H4 (cell line): ENCODE measurements at places on chromosomes 7 and 10. TPM values are rescaled to one million over a fixed set of nuclear protein-coding genes. Genes with fewer than 3 reads are reported as not detected.
A peak's percentile ranks its signal among the peaks of the same experiment; 100 is the strongest.

- peak; percentile 74 for DNase-seq
Measured at GRCh38 chr10:62632071-62632809, 172.3 kb upstream of the ADO start.

DNA sequence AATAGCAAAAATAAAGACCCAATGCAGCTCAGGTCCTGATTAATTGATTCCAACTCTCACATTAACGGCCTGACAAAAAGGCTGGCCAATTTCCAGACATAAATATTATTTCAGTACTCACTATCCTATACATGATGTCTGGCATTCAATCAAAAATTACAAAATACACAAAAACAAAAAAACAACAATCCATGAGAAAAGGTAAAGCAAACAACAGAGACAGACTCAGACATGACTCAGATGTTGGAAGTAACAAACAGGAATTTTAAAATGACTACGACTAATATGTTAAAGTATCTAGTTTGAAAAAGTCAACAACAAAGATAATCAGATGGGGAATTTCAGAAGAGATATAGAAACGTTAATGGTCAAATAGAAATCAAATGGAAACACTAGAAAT, 152.8 kb downstream of the AMPH start:
- no peak for DNase-seq

- no peak for DNase-seq
Measured at GRCh38 chr10:44361109-44361508, 23.8 kb downstream of the CXCL12 start.

GRCh38 chr10:3194871-3195270, 22.3 kb upstream of the PITRM1 start:
- DNase-seq: no peak

DNA sequence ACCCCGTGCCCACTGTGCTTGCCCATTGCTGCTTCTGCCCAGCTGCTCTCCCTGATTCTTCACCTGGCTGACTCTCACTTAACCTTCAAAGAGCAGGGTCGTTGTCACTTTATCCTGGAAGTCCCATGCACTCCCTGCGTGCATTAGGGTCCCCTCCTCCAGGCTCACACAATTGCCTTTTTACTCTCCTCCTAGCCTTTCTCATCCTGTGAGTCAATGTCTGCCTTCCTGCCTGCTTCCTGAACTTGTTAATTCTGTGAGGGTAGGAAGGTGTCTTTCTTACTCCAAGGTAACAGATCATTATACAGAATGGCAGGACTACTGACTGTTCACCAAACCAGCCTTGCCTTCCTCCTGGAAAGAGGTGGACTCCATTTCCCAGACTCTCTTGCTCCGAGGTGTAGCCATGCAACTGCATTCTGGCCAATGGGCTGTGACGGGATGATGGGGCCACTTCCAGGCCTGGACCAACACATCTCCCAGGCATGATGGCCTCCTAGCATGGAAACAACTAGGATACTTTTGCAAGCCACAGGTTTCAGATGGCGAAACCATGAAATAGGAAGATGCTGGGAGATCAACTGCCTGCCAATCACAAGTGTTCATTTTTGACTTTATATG, 54.7 kb downstream of the ARHGAP22 start:
- DNase-seq: no peak

DNA sequence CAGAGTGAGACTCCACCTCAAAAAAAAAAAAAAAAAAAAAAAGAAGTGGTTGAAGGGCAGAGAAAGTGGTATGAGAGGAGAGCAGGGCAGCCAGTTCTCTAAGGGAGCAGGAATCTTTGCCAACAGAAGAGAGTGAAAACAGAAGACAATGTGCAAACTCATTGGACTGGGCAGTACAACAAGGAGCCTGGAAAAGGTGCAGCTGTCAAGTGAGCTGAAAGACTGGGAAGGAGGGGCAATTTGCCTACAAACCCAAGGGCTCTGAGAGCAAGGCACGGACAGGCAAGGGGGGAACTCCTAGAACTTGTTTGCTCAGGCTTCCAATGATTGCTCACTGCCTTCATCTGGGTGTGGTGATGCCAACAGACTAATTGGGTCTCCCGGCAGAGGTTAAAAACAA, 9.5 kb downstream of the ACTR1A start:
- no peak for DNase-seq

DNA sequence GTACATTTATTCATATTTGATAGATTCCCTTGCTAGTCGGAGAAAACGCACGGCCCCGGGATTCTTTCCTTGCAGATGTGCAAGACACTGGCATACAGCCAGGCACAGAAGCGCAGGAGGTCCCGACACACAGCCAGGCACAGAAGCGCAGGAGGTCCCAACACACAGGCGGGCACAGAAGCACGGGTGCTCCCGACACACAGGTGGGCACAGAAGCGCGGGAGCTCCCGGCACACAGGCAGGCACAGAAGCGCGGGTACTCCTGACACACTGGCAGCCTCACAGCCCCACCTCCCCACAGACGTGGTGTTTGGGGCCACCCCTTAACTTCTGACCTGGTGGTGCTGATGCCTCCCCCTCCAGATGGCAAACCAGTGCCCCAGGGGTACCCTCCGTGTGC, 237.3 kb downstream of the ZMYND11 start:
- DNase-seq: no peak

DNA sequence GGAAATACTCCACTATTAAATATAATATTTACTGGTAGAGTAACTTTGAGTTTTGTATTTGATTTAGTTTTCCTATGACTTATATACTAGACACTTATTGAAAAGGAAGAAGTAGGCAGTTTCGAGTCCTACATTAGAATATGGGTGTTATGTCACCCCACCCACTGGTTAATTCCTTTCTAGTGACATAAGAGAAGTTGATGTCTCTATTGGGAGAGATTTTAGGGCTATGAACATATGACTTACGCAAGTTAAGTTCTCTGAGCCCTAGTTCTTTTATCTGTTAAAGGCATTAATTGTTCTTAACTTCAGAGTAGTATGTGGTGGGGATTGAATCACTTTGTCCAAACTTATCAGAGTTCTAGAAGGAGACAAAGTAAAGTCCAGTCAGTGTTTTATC, 30.5 kb downstream of the CPED1 start:
- no peak for DNase-seq

DNA sequence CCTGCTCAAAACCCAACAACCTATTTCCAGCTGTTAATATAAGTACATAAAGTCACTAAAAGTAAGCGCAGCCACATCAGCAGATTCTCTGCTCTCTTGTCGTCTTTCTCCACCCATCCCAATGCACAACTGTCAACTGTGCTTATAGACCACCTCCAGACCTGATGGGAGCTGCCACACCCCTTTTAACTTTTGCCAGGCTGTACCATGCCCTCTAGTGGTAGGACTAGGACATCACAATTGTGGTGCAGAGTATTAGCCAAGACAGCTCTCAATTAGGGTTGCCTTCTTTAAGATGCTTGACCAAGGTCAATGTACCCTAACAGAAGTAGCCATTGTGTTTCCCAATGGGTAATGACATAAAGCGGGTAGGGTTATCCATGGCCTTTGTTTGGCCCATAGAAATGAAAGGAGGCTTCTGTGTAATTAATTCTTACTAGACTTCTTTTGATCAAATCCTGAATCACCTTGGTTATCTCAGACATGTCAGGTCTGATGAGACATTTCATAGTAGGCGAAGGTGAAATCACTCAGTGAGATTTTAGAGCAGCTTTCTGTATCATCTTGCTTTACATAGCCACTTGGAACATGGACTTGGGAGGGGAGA, 68.1 kb downstream of the SCRN1 start:
- DNase-seq: peak; percentile 80

DNA sequence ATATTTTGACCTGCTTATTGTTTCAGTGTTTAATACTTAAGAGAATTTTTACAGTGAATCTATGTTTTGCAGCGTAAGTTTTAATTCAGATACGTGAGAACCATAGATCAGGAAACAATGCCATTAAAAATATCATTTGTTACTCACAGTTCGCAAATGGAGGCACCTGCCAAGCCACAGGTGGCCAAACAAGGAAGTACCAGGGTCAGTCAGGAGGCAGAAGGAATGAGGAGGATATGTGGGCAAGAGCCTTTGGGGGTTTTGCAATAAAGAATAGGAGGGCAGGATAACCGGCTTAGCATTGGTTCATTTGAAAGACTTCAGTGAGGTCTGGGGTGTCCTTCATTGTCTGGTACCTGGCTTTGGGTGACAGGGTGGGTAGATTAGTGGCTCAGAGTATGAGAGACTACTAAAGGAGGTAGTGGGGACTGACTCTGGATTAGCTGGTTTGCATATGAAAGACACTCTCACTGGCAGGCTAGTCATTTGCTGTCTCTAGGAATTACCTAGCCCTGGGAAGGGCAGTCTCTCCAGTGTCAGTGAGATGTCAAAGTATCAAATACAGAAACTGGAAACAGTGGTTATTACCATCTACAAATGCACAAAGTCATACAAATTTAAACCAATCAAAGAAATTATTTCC, 132.2 kb upstream of the CAV2 start:
- DNase-seq: no peak

GRCh38 chr10:6347391-6347951, 144.7 kb downstream of the PFKFB3 start:
- no peak for DNase-seq

DNA sequence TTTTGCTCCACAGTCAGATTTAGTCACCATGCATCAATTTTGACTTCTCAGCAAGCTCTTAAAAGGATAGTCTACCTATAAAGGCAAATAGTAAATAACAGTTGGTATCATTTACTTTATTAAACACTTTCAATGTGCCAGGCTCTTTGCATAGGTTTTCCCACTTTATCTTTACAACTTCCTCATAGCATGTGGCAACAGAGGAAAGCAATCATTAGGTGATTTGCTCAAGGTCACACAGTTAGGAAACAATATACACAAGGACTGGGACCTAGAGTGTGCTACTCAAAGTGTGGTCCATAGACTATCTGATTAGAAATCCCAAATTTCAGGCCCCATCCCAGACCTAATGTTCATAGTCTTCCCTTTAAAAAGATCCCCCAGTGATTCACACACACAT, 212.3 kb downstream of the MTERF1 start:
- no peak for DNase-seq

DNA sequence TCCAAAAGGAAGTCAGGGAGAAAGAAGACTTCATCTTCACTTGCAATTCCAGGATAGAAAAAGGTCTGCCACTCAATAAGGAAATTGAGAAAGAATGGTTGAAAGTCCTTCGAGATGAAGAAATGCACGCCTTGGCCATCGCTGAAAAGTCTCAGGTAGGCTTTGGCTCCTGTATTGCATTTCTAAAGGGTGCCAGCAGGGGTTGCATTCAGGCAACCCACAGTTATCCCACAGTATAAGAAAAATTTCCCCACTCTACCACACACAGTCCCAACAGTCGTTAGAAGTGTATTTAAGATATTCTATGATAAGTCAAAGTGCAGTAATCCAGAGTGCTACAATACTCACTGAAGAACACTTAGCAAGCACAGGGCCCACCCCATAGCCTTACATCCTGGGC, 93.4 kb upstream of the FGL2 start:
- DNase-seq: no peak

DNA sequence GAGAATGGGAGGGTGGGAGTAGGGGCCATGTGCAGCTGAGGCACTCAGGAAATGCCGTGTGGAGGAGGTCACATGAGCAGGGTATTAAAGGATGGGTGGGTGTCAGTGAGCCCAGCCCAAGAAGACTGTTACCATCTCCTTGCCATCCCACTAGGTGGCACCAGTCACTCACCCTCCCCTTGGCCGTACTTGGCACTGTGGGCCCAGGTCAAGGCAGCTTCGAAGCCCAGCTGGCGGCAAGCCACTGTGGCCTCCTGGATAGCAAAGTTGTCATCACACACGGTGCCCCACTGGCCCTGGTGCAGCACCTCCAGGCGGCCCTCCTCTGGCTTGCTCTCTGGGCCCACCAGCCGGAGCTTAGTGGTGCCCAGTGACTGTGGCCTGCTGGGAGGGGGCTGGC, 5.4 kb downstream of the LOXL4 start:
- DNase-seq: peak; percentile 49

GRCh38 chr7:34162027-34162565, 256.8 kb downstream of the BMPER start:
- DNase-seq: no peak

DNA sequence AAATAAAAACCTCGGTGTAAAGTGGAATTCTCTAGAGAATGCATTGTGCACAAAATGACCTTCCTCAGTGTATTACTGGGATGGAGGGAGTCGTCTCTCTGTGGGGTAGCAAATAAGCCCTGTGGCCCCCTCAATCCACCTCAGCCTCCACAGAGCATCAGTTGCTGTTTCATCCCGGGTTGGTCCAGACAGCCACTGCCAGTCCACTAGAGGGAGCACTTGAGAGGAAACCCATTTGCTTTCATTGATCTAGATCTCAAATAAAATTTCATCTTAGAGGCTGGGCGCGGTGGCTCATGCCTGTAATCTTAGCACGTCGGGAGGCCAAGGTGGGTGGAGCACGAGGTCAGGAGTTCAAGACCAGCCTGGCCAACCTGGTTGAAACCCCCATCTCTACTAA, 1128.7 kb downstream of the CNTNAP2 start:
- DNase-seq: peak; percentile 51

DNA sequence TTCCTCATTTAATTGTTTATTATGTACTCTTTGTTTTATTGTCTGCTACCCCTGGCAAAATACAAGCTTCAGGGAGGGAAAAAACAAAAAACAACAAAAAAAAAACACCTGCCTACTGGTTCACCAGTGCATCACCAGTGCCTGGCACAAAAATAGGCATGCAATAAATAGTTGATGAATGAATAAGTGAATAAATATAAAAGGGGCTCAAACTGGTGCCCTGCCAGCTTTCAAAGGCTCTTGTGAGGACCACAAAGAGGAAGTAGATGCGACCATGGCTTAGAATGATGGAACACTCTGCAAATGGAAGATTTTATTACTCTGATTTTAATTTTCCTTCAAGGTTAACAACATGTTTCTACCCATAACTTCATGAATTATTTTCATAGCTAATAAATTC, 213.0 kb upstream of the INHBA start:
- no peak for DNase-seq

DNA sequence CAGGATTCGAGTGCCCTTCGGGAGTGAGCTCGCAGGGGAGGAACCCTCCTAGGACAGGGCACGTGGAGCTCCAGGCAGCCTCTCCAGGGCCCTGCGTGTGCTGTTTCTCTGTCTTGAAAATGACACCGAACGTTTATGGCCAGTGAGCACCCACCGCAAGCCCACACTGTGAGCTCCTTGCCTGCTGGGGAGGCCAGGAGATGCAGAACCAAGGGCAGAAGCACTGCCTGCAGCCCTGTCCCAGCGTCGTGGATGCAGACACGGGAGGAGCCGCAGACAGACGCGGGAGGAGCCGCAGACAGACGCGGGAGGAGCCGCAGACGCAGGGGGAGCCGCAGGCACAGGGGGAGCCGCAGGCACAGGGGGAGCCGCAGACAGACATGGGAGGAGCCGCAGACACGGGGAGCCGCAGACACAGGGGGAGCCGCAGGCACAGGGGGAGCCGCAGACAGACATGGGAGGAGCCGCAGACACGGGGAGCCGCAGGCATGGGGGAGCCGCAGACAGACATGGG, 314.4 kb downstream of the PTPRN2 start:
- no peak for DNase-seq

DNA sequence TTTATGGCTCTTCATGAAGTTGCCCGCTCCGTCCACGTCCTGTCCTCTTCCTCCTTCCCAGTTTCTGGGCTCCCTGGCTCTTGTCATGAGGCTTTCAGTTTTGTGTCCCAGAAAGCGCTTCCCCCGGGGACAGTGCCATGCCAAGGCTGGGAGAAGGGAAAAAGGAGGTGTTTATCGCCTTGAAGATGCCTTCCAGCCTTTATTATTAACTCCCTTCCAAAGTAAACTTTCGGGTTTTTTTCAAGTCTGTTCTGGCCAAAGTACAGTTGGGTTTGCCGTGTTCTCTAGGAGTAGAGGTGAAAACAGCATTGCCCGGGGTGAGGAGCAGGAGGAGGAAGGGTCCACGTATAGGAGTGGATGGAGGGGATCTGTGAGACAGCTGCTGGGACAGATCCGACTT, 117.2 kb downstream of the CUX1 start:
- no peak for DNase-seq

Gene SFRP4
- total RNA-seq: 8.3 and 10.3 TPM in 2 replicates

Gene LRRD1
- 0.12 TPM in 1 of 2 replicates, not detected in the other for total RNA-seq

Gene RAPGEF5
- total RNA-seq: 0.85 and 2.4 TPM in 2 replicates
